CD8-positive, alpha-beta memory T cell (primary cell): ENCODE measurements at places on chromosomes 13 and 19.

DNA sequence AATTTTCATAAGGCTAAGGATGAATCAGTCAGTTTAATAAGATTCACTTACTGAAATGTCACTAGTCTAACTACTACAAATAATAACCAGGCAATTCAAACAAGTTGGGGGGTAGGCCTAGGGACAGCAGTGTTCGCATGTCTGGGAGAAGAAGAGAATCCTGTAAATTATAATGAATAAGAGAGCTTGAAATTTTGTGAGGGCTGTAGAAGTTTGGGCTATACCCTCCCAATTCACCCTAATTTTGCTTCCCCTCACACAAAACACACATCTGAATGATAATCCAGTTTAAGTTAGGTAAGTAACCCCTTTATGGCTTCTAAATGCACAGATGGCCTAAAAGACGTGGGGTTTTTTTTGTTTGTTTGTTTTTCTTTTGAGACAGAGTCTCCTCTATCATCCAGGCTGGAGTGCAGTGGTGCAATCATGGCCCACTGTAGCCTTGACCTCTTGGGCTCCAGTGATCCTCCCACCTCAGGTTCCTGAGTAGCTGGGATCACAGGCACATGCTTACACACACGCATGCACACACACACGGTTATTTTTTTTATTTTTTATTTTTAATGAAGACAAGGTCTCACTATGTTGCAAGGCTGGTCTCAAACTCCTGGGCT is 69.9 kb downstream of the TBC1D4 start:
- no peak for DNase-seq

GRCh38 chr13:51328488-51328887 is 11.0 kb upstream of the SERPINE3 start:
- no peak for DNase-seq

GRCh38 chr13:59666504-59666903 is 497.2 kb downstream of the DIAPH3 start:
- no peak for DNase-seq

DNA sequence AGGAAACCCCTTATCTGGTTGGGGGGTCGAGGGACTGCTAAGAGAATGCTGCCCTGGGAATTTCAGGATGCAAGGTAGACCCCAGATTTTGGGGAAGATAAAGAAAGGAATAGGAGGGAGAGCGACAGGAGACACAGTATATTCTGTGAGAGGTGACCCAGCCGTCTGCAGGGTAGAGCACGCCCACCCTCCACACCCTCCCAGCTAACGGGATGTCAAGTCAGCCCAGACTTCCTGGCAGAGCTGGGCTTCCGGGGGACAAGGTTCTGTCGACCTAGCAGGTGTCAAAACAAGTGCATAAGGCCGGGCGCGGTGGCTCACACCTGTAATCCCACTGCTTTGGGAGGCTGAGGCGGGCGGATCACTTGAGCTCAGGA is 695 bp upstream of the PRR36 start:
- no peak for DNase-seq

- no peak for DNase-seq
Observed at GRCh38 chr19:718991-719512, 10.3 kb downstream of the PALM start.

GRCh38 chr13:111874981-111875380 is 192.0 kb upstream of the SOX1 start:
- no peak for DNase-seq

GRCh38 chr19:6736917-6737283 is 480 bp downstream of the GPR108 start:
- no peak for DNase-seq

GRCh38 chr19:47274891-47275761 is 441 bp downstream of the INAFM1 start:
- DNase-seq = no peak

DNA sequence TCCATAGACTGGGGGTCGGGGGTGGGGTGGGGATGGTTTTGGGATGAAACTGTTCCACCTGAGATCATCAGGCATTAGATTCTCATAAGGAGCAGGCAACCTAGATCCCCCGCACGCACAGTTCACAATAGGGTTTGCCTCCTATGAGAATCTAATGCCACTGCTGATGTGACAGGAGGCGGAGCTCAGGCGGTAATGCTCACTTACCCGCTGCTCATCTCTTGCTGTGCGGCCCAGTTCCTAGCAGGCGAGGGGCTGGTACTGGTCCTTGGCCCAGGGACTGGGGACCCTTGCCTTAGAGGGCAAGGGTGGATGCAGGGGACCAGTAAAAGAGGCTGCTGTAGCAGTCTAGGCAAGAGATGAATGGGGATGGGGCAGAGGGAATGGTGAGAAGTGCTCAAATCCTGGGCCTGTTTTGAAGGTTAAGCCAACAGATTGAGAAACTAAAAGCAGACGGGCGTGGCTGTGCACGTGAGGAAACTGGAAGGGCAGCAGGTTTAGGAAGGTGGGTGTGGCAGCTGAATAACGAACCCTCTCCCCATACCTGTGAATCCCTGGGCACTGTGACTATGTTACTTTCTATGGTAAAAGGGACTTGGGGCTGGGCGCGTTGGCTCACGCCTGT is 1.5 kb upstream of the ERICH4 start:
- DNase-seq = no peak

- no peak for DNase-seq
Observed at GRCh38 chr19:14391156-14391821, 10.0 kb downstream of the ADGRE5 start.

DNA sequence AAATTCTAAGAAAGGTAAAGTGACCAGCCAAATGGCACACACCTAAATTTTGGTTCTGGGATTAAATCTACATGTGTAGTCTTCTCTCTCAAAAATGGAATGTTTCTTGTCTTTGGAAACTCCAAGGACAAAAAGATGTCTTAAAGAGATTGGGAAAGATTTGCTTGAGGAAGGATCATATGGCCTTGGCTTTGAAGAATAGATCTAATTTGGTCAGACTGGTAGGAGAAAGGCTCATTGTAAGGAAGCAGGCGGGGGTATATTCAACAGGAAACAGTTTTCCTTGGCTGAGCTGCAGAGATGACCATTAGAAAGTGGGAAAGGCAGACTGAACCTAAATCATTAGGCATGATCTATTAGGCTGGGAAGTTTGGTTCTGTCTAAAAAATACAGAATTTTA is 365.3 kb downstream of the DCT start:
- no peak for DNase-seq

DNA sequence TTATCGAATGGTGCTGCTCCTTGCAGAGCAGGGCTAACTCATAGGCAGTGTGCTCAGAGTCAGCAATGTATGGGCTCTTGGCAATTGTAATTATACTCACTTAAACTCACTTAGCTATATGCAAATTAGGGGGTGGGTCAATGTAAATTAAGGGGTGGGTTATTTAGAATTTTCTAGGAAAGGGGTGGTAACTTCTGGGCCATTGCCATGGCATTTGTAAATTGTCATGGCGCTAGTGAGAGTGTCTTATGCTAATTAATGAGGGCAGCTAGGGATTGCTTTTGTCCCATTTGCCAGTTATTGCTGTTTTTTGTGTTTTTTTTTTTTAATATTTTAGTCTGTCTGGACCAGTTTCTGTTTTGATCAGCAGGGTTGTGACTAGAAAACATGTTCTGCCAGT is 68.4 kb downstream of the DIAPH3 start:
- no peak for DNase-seq

DNA sequence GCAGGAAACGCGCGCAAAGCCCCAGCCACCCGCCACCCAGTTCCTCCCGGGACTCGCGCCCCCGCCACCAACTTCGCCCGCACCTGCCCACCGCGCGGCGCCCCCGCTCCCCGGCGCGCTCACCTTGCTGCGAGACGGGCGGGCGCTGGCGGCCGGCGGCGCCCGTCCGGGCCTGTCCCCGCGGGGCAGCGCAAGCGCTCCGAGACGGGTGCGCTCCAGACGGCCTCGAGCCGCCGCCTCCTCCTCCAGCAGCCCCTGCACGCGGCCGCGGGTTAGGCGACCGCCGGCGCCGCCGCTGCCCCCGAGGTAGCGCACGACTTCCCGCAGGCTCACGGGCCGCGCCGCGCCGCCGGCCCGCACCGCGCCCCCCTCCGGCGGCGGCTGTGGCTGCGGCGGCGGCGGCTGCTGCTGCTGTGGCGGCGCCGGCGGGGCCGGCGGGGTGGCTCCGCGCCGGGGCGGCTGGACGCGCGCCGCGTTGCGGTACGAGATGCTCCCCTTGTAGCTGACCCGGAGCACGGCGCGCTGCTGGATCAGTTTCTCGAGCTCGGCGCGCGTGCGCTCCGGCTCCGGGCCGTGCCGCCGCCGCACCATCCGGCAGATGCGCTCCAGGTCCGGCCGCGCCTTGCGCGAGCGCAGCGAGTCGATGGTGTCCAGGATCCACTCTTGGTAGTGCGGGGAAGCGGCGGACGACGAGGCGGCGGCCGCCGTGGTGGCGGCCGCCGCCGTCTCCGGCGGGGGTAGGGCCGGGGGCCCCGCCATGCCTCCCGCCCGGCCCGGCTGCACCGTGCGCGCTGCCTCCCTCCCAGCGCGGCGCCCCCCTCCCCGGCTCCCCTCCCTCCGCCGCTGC is 666 bp downstream of the SAMD1 start:
- peak; percentile 64 for DNase-seq

DNA sequence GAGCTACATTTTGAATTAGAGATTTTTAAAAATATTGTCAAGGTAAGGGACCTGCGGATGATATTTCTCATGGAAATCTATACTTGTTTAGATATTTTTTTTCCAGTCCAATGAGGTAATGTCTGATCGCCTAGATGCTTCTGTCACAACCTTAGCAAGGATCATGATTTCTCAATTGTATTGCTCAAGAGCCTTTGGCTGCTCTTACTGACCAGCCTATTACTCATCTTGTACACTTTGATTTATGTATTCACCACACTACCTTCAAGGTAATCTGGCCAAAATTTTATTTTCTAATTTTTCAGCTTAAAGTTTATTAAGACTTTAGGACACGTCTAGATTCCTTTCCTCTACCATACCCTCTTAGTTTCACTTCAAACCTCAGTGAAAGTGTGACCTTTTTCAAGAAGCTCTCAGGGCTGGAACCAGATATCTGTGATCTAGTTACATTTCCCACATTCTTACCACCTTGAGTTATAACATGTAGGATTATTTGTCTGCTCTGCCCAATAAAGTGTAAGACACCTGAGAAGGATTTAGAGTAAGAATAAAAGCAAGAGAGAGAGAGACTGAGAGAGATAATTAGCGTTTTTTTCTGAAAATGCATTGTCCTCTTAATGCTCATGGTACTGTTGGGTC is 197.1 kb downstream of the ITGBL1 start:
- DNase-seq = no peak

DNA sequence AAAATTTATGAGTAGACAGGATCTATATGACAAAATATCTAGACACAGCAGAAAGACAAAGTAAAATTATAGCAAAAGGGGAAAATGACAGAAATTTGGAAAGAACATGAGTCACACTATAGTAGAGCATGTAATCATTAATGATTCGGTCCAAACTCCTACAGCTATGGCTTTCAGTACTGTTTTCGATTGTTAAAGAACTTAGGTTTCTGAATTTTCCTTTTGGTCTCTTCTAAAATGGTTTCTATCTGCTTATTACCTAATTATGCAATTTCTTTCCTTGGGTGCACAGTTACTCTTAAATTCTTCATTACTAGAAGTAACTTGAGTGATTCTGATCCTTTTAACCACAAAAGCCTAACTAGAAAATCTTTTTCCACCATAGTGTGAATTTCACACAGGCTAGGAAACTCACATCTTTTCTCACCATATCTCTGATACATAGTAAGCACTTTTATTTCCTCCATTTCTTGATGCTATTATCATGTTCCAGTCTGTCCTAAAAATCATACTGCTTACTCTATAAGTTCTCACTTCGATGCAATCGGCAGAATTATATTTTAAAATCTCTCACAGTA is 1101.4 kb downstream of the PCDH9 start:
- no peak for DNase-seq

DNA sequence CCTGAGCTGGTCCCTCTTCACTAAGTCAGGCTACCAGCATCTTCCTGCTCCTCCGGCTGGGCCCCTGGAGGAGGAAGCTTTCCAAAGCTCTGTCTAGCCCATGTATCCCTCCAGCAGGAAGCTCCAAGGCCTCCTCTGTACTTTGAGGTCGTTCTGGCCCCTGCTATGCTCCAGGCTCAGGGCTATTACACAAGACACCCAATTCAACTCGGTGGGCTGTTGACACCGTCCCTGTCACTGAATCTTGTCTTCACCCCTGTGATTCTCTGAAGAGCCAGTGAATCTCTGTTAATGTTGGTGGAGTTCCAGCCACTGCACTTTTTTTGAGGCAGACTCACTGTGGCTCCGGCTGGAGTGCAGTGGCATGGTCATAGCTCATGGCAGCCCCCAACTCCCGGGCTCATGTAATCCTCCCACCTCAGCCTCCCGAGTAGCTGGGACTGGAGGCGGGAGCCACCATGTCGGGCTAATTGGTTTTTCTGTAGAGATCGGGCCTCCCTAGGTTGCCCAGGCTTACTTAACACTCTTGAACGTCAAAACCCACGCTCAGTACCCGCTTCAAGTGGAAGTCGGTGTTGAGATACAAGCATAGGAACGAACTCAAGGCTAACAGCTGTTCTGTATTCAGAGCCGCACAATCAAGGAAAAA is 512 bp upstream of the REX1BD start:
- no peak for DNase-seq

DNA sequence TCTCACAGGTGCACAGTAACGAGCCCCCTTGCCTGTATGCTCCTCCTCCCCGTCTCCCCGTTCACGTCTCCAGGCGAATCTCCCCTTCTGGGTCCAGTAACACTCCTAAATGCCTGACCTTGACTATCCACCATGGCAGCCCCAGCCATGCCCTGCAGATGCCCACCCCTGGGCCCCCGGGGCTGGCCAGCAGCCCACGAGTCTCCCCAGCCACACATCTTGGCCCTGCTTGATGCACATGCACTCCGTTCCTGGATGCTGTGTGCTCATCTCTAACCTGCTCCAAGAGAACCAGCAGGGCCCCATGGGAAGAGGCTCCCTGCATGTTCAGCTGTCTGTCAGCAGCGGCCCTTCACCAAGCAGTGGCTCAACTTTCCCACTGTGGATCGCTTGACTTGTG is 32.0 kb downstream of the HPN start:
- no peak for DNase-seq

GRCh38 chr13:108026680-108027410 is 188.5 kb downstream of the LIG4 start:
- no peak for DNase-seq

GRCh38 chr13:52004511-52005170 is 6.6 kb downstream of the ATP7B start:
- DNase-seq = no peak

DNA sequence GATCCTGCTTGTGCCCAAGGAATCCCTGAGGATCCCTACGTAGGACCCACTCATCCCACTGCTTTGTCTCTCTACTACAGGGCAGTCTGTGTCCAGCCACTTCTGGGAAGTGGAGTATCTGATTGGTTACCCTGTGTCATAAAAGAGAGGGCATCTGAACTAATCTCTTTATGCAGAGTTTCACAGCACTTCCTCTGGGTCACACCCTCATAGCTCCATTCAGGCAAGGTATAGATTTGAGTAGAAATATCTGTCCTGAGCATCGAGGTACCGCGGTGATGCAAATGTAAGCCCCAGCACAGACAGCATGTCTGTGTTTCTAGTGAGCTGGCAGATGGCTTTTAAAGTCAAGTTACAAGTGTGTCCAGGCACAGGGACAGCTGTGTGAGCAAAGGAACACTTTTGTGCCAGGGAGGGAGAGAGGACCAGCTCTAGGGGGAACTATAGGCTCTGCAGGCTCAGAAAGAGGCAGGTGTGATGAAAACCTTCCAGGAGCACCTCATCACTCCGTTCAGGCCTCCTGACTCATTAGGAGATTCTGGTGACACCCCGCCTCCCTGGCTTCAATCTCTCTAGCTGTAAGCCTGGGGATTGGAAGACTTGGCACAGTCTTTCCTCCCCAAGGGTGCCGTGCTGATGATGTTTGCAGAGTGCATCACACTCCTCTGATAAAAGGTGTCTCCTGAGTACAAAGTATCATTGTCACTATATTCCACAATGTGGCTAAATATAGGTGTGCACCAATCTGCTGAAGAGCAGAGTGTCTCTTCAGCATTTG is 84.3 kb upstream of the UBL3 start:
- DNase-seq = peak; percentile 44
